ENCODE measurements at places on chromosomes 7 and 10. TPM values are rescaled to one million over a fixed set of nuclear protein-coding genes. Genes with fewer than 3 reads are reported as not detected.

Gene PLAU
- 2.9 TPM for total RNA-seq

DNA sequence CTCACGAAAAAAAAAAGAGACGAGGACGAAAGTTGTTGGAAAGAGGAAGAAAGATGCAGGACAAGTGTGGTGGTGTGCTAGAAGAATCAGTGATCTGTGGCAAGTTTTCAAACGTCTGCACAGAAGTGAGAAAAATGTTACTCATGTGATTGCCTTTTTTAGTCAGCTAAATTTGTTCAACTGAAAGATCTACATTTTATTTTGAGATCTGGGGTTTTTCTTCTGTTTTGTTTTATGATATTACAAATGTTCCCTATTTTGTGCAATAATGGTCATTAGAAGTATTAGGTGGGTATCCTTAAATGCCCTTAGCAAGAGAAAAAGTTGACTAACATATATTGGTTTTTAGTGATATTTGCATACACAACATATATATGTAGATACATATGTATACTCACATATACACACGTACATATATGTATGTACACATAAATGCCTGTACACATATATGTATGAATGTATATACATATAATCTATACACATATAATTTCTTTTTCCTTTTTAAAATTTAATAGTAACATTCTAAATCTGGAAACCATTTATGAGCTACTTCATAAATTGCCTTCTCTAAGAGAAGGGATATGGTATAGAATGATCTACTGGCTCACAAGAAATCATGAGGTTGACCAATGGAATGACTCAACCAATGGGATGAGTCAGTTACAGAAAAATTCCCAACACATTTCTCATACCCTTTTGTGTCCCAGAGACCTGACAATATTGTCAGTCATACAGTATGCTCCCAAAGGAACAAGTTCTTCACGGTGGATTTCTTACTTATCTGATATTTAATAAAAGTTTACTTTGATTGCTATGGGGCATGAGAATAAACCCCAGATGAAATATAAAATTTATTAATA, 38.4 kb downstream of the SLC39A12 start:
- H3K27ac ChIP-seq = no peak overlapping the region
- H3K27me3 ChIP-seq = no peaks in the 10 kb centered on the region
- no peak overlapping the region for H3K4me3 ChIP-seq

Gene AUTS2
- total RNA-seq = 68.3 TPM

- H3K27me3 ChIP-seq = no peaks in the 10 kb centered on the region
- no peak overlapping the region for H3K27ac ChIP-seq
- no peaks in the 10 kb centered on the region for H3K4me1 ChIP-seq
Measured at GRCh38 chr7:44348300-44348699, 22.9 kb upstream of the CAMK2B start.

Gene PTPN20
- total RNA-seq = not detected

GRCh38 chr10:117464176-117464575, 78.4 kb upstream of the EMX2 start:
- no peaks in the 10 kb centered on the region for H3K27me3 ChIP-seq
- DNase-seq = no peak
- H3K27ac ChIP-seq = no peak overlapping the region
- no peak overlapping the region for H3K4me3 ChIP-seq

- H3K27ac ChIP-seq = no peak overlapping the region
- H3K4me1 ChIP-seq = no peaks in the 10 kb centered on the region
- H3K36me3 ChIP-seq = no peaks in the 10 kb centered on the region
- no peak for DNase-seq
- H3K4me3 ChIP-seq = no peak overlapping the region
Measured at GRCh38 chr7:45591101-45591906, 17.1 kb downstream of the ADCY1 start.

Gene IGFBP3
- 82.2 TPM for total RNA-seq

DNA sequence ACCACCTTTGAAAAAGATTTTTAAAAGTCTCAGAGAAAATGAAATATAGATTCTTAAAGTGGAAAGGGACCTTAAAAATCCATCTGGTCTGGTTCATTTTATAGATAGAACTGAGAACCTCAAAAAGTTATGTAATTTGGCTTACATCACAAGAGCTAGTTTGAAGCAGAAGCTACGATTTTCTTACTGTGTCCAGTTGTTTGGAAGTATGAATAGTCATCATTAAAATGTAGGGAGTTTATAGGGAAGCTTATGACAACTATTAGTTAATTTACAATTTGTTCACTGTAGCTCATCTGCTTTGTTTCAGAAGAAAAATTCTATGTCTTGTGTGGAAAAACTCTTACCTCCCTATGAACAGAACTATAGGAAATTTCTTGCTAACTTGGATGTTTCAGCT, 26.9 kb downstream of the ZEB1 start:
- no peak for DNase-seq
- H3K4me3 ChIP-seq = no peak overlapping the region
- H3K36me3 ChIP-seq = no peaks in the 10 kb centered on the region
- H3K27me3 ChIP-seq = no peaks in the 10 kb centered on the region
- H3K27ac ChIP-seq = no peak overlapping the region

Gene TAS2R3
- 6.3 TPM for total RNA-seq

Gene C10orf67
- not detected for total RNA-seq

- no peaks in the 10 kb centered on the region for H3K4me1 ChIP-seq
- H3K4me3 ChIP-seq = no peak overlapping the region
- no peak for DNase-seq
- no peaks in the 10 kb centered on the region for H3K36me3 ChIP-seq
Measured at GRCh38 chr10:36183056-36183455, 541.0 kb upstream of the FZD8 start.

GRCh38 chr10:119379466-119380071, 162.9 kb downstream of the RGS10 start:
- H3K27me3 ChIP-seq = no peaks in the 10 kb centered on the region
- no peak for DNase-seq
- no peaks in the 10 kb centered on the region for H3K4me1 ChIP-seq
- no peak overlapping the region for H3K4me3 ChIP-seq
